ENCODE measurements at places on chromosomes 5 and 9.

- DNase-seq: no peak
Measured at GRCh38 chr5:27511061-27511460, 472.7 kb upstream of the CDH9 start.

DNA sequence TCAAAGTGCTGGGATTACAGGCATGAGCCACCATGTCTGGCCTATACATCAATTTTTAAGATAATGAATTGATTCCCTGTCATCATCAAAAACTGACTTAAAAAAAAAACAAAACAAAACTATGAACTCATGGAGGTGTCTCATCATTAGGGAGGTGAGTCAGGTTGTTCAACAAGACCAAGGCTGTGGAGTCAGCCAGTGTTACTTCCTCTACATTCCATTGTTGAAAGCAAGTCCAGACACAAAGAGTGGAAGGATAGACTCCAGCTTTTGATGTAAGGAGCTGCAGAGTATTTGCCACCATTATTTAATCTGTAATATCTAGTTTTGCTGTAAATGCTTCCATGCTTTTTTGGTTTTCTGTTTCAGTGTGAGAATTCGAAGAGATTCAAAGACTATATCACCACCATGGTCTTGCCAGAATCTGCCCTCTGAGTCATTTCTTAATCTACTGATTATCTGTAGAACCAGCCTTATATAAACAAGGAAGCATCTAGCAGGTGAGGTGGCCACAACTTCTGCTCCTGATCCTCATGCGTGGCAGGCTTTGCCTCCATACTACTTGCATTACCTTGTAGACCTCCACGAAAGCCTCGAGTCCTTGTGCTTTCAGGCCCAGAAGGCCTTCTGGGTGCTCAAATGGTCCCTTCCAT, 156.1 kb downstream of the FGF1 start:
- peak; percentile 72 for DNase-seq

- DNase-seq: no peak
Measured at GRCh38 chr9:2992427-2992826, 148.5 kb upstream of the PUM3 start.

DNA sequence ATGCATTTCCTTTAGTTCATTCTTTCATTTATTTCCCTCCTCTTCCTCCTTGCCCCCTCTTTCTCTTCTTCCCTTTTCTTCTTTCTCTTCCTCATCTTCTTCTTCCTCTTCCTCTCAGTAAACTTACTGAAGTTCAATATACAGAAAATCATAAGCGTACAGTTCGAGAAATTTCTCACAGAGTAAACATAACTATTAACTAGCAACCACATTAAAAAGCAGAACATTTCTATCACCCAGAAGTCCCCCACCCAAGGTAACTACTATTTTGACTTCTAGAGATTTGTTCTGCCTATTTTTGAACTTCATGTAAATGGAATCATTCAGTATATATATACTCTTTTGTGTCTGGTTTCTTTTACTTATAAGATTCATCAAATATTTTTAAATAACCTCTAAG, 48.2 kb downstream of the TNFAIP8 start:
- DNase-seq: no peak

DNA sequence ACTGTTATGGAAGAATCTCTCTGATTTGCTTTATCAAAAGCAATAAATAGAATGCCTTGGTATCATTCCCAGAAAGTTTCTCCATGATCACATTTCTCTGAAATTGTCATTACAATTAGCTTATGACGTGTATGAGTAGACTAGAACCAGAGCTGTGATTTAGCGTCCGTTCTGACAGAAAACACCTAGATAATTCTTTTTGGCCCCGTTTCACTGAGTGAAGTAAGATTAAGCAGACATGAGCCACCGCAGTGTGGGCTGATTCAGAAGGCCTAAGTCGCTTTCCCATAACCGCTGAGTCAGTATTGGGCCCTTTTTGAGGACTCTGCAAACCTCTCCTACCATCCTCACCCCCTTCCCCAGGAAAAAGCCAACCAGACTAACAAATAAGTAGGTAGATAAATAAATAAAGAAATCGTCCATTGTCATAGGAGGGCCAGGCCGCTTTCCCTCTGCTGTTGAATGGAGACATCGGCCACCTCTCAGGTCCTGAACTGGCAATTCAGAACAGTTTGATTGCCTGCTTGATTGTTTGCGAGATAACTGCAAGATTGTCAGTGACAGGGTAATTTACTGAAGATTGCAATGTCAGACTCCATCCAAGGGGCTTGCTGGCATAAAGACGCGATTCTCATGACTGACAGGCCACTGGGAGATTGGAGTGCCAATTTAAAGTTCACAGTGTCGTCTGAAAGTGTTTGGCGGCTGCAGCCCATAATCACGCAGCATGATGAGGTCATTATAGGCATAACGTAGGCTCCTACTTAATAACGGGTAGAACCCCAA, 105.0 kb upstream of the WWC1 start:
- DNase-seq: no peak

GRCh38 chr9:89659891-89660685, 55.3 kb downstream of the GADD45G start:
- DNase-seq: no peak

DNA sequence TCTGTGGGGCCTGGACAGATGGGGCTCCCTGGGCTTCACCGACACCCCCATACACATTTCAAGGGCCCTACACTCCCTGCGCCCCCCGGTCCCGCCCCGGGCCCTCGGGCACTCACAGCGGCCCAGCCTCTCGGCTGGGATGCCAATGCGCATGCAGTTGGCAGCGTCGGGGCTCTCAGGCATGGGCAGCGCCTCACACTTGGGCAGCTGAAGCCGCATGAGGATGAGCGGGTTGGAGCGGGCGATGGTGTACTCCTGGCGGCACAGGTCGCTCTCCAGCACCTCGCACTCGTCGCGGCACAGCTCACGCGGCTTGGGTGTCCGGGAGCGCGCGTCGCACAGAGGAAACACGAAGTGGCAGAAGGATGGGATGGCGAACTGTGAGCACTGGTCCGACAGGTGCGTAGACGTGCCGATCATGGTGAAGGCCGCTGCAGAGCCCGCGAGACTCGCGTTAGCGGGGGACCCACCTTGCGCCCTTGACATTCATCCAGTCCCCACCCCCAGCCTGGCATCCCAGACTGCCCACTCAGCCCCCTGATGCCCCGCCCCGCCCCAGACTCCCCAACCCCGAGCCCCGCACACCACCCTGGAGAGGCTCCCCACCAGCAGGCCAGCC, 216.9 kb downstream of the ROR2 start:
- DNase-seq: no peak

DNA sequence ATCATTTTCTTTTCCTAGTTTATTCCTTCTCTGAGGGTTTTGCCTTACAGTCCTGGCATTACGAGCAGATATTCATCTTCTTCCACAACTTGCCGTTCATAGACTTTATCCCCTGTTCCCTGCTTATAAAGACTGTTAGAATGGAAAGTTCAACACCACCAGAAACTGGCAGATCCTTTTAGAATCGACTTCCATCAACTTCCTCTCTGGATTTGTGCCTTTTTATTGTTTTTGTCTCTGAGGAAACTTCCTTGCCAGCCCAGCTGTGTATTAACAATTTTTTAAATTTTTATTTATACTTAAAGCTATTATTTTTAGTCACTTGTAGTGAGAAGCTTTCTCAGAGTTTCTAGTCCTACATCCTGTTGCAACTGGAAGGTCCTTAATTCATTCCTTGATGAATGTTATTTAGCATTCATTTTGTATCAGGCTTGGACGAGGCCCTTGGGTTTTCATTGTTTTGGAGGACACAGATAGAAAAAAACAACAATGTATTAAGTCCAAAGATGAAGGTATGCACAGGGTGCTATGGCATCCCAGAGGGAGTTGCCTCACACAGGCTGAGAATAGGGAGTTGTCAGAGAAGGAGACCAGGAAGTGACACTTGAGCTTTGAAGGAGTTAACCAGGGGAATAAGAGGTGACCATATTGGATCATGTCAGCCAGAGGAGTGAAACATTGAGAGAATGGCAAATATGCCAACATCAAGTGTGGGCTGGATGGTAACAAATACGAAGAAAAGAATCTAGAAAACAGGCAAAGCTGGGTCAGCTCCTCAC, 81.3 kb downstream of the ADAMTSL1 start:
- no peak for DNase-seq

- no peak for DNase-seq
Measured at GRCh38 chr5:926417-927171, 33.9 kb downstream of the TRIP13 start.

- DNase-seq: no peak
Measured at GRCh38 chr9:97889941-97890887, 32.1 kb downstream of the TRMO start.

DNA sequence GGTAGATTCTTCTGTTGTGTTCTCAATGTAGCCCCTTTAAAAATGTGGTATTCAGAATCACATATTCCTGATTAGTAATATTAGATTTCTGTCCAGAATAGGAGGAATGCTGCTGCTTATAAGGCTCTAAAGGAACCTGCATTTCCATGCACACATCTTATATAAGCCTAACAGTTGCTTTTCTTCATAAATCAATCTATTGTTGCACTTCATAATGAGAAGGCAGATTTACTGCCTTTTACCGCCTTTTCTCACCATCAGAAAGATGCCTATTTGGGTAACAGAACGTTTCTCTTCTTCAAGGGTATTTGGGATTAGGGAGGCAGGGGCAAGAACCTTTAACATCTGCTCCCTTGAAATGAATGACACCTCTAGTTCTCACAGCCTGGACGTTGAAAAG, 243.4 kb downstream of the MLLT3 start:
- DNase-seq: no peak

- DNase-seq: no peak
Measured at GRCh38 chr9:13550519-13550918, 271.0 kb upstream of the MPDZ start.

GRCh38 chr5:175821790-175822211, 49.6 kb upstream of the CPLX2 start:
- no peak for DNase-seq

DNA sequence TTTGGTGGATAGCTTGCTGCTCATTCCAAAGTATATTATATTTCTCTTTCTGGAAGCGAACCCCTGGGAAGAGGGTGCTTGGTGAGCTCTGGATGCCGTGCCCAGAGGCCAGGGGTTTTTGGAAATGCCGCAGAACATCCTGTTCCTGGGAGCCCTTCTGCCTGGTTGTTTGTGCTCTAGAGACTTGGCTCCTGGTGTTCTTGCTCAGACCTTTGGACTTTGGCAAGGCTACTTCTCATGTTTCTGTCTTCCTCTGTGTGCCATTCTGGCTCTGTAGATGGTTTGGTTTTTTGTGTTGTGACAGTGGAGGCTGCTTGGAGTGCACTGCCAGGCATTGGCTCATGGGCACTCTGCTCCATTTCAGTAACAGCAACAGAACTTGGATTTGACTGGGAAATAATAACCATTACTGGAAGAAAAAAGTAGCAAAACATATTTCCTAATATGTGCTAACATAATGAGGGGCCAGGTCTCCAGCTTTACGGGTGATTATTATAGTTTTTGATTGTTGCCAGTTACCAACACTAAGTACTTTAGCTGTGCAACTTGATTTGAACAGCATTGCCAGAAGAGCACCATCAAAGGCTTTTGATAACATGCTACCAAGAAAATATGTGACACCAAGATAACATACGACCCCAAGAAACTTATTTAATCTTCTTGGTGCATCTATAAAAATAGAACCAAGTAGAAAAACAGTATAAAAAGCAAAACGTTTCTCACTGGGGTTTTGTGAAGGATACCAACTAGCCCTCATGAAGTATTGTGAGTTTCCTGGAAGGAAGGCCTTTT, 94.2 kb downstream of the PCSK1 start:
- DNase-seq: no peak

- no peak for DNase-seq
Measured at GRCh38 chr5:1971944-1972343, 89.2 kb upstream of the IRX4 start.

All from Panc1 (cell line).